ENCODE measurements at places on chromosomes 12 and 14.

- DNase-seq = no peak
Measured at GRCh38 chr12:80869264-80869663, 68.5 kb downstream of the LIN7A start.

- DNase-seq = no peak
Measured at GRCh38 chr14:51521764-51522163, 129.9 kb upstream of the FRMD6 start.

- DNase-seq = no peak
Measured at GRCh38 chr12:94767956-94768355, 117.6 kb upstream of the TMCC3 start.

DNA sequence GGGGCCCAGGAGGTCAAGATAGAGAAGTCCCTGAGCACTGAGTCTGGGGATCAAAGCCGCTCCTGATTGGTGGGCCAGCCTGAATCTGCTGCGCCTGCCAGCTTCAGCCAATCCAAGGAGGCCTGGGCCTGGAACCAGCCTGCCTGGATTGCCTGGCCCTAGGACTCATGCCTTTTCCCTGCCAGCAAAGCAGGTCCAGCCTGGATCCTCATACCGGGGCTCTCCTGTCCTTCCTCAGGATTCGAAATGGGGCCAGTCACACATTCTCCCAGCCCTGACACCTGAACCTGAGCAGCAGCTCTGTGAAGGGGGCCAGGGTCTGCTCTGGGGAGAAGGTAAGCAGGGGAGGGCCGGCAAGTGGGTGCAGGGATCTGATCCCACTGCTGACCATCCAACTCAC is 81.9 kb downstream of the NINJ2 start:
- no peak for DNase-seq

- DNase-seq = peak; percentile 94
Measured at GRCh38 chr14:91229743-91230200, 14.7 kb downstream of the GPR68 start.

DNA sequence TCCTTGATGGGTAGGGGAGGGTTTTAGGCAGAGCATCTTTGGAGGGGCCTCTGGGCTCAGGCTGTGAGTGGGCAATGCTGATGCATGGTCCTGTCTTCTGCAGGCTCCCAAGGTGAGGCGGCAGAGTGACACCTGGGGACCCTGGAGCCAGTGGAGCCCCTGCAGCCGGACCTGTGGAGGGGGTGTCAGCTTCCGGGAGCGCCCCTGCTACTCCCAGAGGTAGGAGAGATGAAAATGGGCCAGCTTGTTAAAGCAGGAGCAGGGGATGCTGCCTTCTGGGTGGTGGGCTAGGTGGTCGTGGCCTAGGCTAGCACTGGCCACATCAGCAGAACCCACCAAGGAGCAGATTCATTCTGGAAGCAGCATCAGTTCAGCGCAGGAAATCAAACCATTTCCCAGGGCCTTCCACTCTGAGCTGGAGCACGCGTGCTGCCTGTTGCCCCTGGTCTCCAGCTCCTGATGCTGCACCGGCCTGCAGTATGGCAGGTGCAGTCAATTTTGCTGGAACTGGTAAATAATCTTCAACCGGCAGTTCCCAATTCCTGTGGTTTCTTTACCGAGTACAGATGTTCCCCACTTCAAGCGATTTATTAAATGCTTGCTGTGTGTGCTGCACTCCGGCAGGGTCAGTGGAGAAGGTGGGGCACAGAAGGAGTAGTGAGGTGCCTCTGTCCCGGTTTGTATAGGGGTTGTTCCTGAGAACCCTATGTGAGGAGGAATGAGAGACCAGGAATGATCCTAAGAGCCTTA is 7.4 kb downstream of the PAPLN start:
- DNase-seq = no peak

- DNase-seq = no peak
Measured at GRCh38 chr12:34604631-34605509, 582.6 kb downstream of the ALG10 start.

DNA sequence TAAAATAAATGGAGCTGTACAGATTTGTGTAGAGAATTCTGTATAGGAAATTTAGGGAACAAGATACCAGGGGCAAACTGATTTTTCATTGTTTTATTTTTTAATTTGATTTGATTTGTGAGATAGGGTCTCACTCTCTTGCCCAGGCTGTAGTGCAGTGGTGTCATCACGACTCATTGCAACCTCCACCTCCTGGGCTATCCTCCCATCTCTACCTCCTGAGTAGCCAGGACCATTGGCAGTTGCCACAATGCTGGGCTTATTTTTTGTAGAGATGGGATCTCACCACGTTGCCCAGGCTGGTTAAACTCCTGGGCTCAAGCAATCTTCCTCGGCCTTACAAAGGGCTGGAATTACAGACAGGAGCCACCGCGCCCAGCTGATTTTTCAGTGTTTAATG is 18.0 kb upstream of the TBK1 start:
- DNase-seq = no peak

- peak; percentile 9 for DNase-seq
Measured at GRCh38 chr14:88613552-88614010, 50.7 kb downstream of the ZC3H14 start.

DNA sequence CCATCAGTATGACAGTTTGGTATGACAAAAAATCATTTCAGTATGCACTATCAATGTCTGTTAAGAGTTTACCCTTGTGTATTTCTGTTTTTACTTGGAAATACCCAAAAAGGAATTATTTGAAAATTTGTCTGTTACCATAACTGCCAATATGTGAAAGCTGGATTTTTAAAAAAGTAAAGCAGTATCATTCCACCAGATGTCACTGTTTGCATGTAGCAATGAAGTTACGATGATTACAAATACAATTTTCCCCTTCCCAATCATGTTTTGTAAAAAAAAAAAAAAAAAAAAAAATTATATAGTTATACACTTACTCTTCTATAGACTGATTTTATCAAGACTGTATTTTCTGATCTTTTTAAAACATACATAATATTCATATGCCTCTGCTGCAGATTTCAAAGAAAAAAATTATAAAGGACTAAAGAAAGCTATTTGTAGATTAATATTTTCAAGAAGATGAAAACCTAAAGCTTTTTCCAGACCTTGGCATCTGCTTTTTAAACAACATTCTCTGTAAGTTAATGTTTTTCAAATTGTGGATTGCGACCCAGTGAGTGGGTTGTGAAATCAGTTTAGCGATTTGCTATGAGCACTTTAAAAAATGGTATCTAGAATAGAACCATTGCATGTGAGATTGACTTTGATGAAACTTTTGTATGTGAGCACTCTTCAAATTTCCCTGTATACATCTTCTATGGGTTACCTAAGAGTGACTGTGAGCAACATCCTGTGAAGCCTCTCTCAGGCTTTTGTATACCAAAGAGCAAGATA is 114.2 kb downstream of the TTC6 start:
- no peak for DNase-seq

DNA sequence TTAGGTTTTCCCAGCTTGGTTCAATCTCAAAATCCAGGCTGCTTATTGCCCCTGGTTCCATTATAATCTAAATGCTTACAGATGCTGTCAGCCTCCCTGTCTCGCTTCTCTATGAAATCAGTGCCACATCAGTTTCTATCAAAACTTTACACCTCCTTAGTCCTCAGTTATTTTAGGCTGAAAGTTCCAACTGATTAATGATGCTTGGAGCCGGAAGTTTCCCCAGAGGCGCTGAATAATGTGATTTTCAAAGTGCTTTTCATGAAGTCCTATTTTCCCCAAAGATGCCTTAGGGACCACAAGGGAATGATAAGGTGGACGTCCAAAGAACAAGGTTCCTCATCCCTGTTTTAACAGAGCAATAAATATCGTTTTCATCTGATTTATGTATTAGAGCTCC is 262.4 kb upstream of the RMST start:
- DNase-seq = no peak

DNA sequence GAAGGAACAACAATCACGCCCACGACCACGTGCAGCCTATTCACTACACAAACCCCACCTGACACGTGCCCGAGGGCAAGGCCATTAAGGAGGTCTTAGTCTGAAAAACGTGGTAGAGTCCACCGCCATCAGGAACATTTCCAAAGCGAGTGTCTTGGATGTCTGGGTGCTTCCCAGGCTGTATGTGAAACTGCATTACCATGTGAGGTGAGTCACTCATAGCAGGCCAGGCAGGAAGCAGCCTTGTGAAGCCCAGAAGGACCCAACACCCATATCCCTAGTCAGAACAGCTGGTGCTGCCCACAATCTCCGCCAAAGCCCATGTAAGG is 3.3 kb upstream of the KRT79 start:
- no peak for DNase-seq

GRCh38 chr14:69648480-69649451 is 37.4 kb downstream of the SUSD6 start:
- no peak for DNase-seq

- no peak for DNase-seq
Measured at GRCh38 chr12:26612203-26612602, 220.8 kb downstream of the ITPR2 start.

GRCh38 chr12:132262256-132263060 is 66.9 kb downstream of the GALNT9 start:
- no peak for DNase-seq

DNA sequence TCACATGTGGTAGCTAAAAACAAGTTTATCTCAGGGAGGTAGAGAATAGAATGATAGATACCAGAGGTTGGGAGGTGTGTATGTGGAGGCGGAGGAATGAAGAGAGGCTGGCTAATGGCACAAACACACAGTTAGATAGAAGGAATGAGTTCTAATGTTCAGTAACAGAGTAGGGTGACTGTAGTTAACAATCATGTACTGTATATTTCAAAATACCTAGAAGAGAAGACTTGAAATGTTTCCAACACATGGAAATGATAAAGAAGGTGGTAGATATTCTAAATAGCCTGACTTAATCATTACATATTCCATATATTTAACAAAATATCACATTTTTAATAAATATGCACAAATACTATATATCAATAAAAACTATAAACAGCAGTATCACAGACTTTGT is 8.9 kb upstream of the IFNG-AS1 start:
- no peak for DNase-seq

GRCh38 chr12:131553096-131553777 is 157.7 kb upstream of the SFSWAP start:
- no peak for DNase-seq

DNA sequence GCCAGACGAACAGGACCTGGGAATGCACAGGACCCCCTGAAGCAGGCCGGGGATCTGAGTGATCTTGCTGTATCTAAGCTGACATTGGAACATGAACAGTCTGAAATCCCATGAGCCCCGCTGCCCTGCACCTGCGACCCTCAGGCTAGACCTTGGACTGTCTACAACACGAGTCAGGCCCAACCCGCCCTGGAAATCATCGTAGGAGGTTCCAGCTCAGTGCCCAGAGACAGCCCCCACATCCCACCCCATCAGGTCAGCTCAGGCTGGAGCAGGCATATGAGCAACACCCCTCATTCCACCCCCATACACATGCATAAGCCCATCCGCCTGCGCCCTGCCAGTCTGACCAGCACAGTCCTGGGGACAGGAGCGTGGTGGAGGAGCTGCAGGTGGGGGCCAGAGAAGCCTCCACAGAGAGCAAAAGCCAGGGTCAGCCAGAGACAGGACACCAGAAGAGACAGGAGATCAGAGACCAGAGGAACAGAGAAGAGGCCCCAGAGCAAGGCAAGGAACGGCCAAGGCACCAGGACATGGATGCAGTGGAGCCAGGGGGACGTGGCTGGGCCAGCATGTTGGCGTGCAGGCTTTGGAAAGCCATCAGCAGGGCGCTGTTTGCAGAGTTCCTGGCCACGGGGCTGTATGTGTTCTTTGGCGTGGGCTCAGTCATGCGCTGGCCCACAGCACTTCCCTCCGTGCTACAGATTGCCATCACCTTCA is at the start of gene AQP6:
TSS of gene AQP6 (plus strand) at position 307 of the 720 bp plus-strand sequence. CDS start at position 534, 227 bp downstream.
- DNase-seq = no peak

- DNase-seq = no peak
Measured at GRCh38 chr12:14873440-14874185, 12.0 kb downstream of the MGP start.

DNA sequence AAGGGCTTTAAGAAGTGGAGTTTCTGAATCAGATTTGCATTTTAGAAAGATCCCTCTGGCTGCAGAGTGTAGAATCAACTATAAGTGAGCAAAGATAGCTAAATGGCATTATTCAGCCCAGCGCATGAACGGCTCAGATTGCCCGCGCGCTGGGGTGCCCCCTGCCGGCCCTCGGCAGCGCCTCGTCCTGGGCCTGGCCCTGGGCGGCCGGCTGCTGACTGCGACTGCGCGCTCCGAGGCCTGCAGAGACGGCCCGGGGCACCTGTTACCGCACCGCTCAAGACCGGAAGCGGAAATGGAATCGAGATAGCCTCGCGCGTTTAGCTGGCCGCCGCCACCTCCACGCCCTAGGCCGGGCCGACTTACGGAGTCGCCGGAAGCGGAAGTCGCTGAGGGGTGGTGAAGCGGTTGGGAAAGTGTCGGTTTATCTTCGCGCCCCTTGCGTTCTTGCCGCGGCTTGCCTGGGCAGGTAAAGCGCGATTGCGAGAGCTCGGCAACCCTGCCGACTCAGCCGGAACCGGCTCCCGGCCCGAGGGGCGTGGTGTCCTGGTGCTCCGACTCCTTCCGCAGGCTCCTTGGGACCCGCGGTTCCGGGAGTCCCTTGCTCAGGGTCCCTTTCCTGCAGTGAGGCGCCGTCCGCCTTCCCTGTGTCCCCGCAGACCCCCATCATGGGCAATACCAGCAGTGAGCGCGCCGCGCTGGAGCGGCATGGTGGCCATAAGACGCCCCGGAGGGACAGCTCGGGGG is at the start of gene PRKAB1:
TSS of gene PRKAB1 (plus strand) at position 557 of the 747 bp plus-strand sequence. CDS start at position 669, 112 bp downstream.
- DNase-seq = peak; percentile 98

DNA sequence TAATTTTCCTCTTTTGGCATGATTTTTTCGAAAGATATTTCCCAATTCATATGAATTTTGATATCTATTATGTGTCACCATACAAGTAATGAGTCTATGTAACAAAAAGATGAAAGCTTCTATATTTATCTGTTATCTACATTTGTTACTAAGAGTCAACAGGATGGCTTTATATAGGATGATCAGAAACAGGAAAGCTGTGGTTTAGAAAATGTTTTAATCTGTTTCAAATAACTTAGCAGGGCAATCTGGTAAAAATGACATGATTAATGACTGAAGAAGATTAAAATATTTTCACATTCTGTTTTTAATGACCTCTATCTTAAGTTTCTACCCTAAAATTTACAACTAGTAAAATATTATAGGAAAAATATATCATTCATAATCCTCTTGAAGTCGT is 105.8 kb downstream of the MSRB3 start:
- no peak for DNase-seq

- no peak for DNase-seq
Measured at GRCh38 chr12:1935242-1935641, 16.8 kb upstream of the CACNA2D4 start.

GRCh38 chr14:39430762-39431415 is 1.3 kb downstream of the FBXO33 start:
- DNase-seq = no peak

DNA sequence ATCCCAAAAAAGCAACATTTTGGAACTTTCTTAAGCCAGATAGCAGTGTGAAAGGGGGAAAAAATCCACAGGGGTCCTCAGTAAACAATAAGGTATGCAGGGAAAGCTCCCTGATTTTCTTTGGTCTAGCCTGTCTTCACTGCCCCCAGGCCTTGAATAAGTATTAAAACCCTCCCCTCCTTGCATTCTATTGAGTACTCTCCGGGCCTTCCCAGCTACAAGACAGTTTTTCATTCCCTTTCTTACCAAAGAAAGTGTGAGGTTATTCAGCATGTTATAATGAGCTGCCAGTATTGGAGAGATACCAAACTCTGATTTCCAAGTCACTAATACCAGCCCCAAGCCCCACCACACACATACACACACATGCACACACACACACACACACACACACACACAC is 59.8 kb upstream of the KIF21A start:
- DNase-seq = no peak

GRCh38 chr14:55333711-55334485 is 62.7 kb downstream of the FBXO34 start:
- DNase-seq = peak; percentile 52

- DNase-seq = no peak
Measured at GRCh38 chr14:71212683-71213107, 305.4 kb downstream of the PCNX1 start.

- DNase-seq = no peak
Measured at GRCh38 chr14:50762931-50763300, 68.0 kb downstream of the NIN start.

Data from activated CD4-positive, alpha-beta T cell treated with anti-CD3 and anti-CD28 coated beads, Interleukin-2, Interleukin-6, amounts not matched to agents 100 ng/mL and 50 ng/mL, durations not matched to agents 16 hours and 8 hours (primary cell).